ENCODE measurements at places on chromosomes 3 and 15.

DNA sequence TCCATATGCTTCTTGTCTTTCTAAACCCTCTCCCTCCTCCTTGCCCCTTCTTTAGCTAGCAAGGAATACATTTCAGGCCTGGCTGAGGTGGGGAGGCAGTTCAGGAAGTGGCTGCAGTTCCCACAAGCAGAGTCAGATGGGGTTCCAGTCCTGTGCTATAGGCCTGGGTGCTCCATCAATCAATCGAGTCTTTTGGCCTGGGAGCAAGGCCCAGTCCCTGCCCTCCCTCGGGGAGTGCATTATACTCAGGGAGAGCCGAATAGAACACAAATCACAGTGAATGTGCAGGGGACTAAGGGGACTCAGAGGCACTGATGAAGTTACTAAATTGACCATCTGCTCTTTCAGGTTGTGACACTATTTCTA is 58.0 kb upstream of the HERC1 start:
- DNase-seq = no peak

DNA sequence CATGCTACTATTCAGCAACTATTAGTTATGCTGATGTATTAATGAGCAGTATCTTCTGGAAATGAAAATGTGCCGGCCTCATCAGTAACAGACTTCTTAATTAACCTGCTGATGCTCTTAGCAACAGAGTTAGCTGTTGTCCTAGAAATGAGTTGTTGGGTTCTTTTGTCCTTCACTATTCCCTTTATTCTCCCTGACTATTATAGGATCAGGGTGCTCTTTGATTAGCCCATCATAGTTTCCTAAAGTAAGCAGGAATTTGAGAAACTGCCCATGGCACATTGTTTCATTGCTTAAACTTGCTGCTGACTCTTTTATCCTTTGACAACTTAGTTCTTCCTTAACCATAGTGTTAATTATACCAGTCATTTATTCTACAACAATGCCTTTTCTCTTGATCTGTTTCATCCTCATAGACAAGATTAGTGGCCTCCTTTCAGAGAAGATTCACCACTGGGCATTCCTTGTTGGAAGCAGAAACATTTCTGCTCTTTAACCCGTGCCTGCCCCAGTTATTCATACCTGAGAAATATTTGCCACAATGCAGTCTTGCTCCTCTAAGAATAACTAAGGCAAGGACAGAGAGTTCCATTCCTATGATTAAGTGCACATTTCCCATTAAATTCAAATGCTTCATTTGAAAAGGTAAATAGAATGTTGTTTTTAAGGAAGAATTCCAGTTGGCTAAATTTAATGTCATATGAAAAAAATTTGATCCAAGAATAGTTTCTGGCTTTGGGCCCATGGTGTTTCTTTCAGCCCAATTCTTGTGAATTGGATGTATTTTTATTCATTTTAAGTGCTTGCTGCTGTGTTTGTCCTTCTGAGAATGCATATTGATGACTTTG is 573.3 kb upstream of the TBL1XR1 start:
- no peak for DNase-seq

DNA sequence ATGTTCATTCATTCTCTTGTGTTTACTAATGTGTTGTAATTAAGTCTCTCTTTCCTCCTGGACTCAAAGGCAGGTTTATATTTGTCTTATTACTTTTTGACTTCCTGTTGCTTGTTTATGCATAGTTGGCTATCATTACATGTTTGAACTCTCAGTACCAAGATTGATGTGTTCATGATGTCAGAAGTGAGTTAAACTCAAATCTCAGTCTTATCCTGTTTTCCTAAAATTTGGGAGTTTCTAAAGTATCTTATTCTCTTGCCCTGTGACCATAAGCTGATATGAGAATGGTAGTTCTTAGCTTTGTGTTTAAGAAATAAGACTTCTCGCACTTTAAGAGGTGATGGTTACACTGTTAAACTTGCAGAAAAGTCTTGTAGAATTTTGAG is 5.2 kb downstream of the GLCE start:
- DNase-seq = no peak

GRCh38 chr3:52455283-52456168 is at the start of gene NISCH:
TSS of gene NISCH (plus strand) at chr3:52455604. CDS start at chr3:52455642, 38 bp downstream.
- DNase-seq = peak; percentile 98

DNA sequence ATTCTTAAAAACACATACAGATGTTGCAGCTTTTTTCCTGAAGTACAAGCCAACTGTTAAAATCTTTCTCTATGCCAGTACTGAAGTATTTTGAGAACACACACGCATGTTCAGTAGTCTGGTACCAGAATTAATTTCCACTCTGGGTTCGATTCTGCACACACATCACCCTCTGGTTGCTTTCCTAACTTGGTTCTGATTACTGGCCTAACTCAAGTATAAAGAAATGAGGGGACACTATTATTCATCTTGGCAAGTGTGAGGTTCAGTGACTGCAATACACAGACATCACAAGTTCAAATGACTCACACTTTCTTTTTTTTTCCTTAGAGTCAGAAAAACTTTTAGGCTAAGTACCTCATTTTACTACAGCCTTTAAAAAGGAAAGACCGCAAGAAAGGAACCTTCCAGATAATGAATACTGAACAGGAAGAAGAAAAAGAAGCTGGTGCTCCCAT is 37.4 kb upstream of the LDHAL6B start:
- no peak for DNase-seq

GRCh38 chr3:13191016-13191415 is 117.8 kb upstream of the IQSEC1 start:
- DNase-seq = no peak

DNA sequence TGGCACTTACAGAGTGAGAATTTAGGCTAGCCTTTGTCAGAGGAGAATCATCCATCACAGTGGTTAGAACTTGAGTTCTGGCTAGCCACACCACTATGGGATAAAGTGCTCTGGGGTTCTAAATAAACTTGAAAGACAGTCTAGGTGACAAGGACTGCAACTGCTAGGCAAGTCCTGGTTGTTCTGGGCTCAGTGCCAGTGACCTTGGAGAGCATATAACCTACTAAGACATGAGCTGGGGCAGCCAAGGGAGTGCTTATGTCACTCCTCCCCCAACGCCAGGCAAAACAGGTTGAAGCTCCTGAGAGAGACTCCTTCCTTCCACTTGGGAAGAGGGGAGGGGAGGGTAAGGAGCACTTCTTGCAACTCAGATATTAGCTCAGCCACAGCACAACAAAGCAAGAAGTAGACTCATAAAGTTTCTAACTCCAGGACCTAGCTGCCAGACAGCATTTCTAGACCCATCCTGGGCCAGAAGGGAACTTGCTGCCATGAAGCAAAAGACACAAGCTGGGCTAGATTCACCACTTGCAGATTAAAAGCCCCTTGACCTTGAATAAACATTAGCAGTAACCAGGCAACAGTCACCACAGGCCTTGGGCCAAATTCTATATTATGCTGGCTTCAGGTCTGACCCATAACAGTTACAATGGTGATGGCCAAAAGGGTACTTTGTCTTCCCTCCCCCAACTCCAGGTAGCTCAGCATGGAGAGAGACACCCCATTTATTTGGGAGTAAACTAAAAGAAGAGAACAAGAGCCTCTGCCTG is 963.7 kb downstream of the PLOD2 start:
- no peak for DNase-seq

GRCh38 chr3:45690336-45691035 is 1.3 kb downstream of the SACM1L start:
- DNase-seq = no peak

DNA sequence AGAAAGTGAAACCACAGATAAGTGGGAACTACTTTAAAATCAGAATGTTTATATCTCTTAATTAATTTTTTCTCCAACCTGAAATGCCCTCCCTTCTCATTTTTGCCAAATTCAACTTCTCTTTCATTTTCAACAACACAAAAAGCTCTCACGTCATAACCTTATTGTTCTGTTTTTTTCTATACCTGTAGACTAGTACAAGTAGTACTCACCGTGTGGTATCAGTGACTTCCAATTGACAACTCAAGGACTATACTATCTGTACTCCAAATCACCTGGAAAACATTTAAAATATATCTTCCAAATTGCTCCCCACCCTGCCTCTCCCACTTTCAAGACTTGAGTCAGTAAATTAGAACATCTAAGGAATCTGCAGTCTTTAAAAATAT is 72.8 kb upstream of the ZNF280D start:
- DNase-seq = no peak

- DNase-seq = no peak
These were observed 198.1 kb downstream of the MBNL1 start for GRCh38 chr3:152466784-152467183.

GRCh38 chr15:81295486-81296121 is 28.3 kb downstream of the STARD5 start:
- no peak for DNase-seq

DNA sequence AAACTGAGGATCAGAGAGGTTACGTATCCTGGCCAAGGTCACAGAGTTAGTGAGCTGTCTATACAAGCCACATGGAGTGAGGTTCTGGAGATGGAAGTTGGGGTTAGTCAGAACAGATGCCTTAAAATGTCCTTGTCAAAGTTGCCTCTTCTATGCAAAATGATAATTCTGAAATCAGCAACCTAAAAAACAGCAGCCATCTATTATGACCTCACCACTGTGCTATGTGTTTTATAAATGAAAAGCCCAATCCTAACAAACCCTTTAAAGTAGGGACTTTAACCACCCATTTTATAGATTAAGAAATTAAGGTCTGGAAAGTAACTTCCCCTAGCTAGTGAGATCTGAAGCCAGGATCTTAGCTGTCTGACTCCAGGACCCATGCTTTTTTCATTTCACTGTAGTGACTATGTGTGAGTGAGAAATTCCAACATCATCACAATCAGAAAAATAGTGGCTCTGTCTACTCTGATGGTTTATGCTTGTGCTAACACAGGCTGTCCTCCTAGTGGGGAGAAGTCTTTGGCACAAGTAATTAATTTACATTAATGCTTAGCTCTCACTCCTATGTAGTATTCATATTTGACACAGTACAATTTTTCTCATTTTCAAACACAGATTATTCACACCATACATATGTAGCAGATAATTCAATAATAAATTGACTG is 143.6 kb downstream of the ANO10 start:
- no peak for DNase-seq

DNA sequence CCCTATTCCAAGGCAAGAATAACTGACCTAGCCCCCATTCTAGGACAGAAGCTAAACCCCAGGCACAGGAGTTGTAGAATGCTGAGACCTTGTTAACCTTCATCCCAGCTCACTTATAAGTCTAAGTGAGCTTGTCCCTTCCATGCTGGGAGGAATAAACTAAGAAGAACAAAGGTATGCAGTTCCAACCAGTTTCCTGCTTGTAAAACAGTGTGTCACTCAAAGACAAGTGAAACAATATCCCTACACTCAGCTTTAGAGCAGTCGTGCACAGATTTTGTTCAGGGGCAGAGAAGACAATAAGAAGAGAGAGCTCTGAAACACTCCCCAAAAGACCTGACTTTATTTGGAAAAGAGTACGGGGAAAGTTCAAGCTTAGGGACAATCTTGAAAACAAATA is 292.1 kb downstream of the CGGBP1 start:
- no peak for DNase-seq

GRCh38 chr3:174529298-174529697 is 329.8 kb upstream of the NAALADL2 start:
- DNase-seq = no peak

- DNase-seq = peak; percentile 22
These were observed 42.0 kb downstream of the GSK3B start for GRCh38 chr3:120052225-120052624.

DNA sequence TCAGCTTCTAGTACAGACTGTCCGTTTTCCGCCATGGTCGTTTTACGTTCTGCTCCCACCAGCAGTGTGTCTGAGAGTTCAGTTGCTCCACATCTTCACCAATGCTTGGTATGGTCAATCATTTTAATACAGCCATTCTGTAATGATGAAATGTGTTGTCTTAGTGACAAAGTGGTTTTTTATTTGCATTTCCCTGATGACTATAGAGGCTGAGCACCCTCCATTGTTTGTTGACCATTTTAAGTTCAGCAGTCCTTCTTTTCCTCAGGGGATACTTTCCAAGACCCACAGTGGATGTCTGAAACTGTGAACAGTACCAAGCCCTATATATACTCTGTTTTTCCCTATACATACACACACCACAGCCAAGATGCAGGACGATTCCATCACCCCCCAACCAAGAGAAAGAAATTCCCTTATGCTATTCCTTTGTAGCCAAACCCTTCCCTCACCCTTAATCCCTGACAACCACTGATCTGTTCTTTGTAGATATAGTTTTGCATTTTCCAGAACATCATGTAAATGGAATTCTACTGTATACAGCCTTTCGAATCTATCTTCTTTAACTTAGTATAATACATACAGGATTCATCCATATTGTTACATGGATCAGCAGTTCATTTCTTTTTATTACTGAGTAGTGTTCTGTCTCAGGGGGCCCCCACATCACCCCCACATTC is 55.9 kb downstream of the C3orf20 start:
- DNase-seq = no peak

- DNase-seq = no peak
These were observed 9.2 kb downstream of the NDUFB5 start for GRCh38 chr3:179613807-179614206.

GRCh38 chr15:62850318-62850717 is 192.2 kb upstream of the TPM1 start:
- no peak for DNase-seq

DNA sequence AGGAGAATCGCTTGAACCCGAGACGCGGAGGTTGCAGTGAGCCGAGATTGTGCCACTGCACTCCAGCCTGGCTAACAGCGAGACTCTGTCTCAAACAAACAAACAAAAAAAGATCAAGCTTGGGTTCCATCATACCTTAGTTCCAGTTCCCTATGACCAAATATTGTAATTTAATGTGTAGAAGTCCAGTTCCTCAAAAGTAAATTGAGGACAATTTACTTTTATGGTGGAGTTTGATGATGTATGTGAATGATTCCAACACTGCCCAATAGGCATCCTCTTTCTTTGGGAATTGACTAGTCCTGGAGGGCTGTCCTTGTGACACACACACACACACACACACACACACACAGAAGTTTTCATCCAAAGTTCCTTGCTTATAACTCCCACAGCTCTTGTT is 2.8 kb upstream of the PKM start:
- DNase-seq = no peak

GRCh38 chr3:157294491-157294890 is 134.5 kb upstream of the CCNL1 start:
- no peak for DNase-seq

GRCh38 chr15:42716626-42717025 is 20.3 kb downstream of the CDAN1 start:
- peak; percentile 8 for DNase-seq

GRCh38 chr3:143847787-143848631 is at the start of gene SLC9A9:
TSS of gene SLC9A9 (minus strand) at chr3:143848468. CDS start at chr3:143848322, 146 bp downstream.
- DNase-seq = peak; percentile 57

GRCh38 chr3:100045696-100046095 is 68.6 kb downstream of the FILIP1L start:
- DNase-seq = no peak

- DNase-seq = no peak
These were observed 34.7 kb downstream of the XXYLT1 start for GRCh38 chr3:195236076-195236798.

DNA sequence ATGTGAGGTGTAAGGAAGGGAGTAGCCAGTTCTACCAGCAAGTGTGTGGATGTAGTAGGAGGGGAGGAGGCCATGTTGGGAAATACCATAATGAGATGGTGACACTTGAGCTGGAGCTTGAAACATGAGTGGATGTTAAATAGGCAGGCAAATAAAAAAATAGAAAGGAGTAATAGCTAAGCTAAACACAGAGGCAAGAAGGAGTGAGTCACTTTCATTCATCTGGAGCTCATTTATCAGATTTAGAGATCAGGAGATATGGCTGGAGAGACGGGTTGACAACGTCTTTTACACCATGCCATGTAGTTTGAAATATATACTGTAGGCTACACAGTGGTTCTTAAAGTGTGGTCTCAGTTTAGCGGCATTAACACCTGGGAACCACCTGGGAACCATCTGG is 390.5 kb downstream of the DIPK2A start:
- DNase-seq = no peak
